ENCODE measurements at places on chromosomes 3 and 15.
A peak's percentile ranks its signal among the peaks of the same experiment; 100 is the strongest.

GRCh38 chr3:117454254-117454653, 744.7 kb downstream of the TUSC7 start:
- no peak for DNase-seq

DNA sequence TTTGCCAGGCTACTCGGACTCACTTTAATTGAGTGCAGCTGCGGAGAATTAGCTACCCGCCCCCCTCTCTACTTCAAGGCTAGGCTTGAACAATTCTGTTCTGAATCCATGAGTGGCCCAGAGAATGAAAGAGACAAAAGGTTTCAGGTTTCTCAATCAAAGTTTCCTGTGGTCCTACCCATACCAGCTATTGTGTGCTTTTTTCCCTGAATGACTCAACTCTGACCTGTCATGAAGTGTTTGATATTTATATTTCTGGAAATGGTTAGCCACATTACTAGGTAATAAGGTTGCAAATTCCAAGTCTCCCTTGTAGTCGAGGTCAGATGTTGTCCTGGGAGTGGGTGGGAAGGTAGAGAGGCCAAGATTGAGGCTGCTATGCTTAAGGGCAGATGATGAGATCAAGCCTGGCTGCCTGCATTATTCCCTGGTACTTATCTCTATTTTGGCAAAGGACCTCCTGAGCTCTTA, 392.7 kb upstream of the TBL1XR1 start:
- no peak for DNase-seq

DNA sequence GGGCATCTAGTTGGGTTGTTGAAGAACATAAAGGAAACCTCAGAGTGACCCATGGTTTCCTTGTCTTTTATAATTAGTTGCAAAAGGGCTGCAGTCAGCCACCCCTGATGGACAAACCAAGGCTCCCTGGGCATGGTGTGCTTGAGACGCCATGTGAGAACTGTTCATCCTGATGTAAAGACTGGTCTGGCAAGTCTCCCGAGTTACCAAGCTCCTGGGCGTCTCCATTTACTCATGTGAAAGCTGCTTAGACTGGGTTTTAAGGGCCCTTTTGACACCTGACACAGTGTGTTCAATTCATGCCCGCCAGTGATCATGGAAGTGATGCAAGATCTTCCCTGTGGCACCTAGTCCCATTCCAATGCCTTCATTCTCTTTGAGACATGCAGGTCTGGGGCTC, 49.4 kb downstream of the GRK7 start:
- DNase-seq: no peak

- DNase-seq: no peak
These were observed 140.0 kb downstream of the MEIS2 start for GRCh38 chr15:36960179-36960946.

DNA sequence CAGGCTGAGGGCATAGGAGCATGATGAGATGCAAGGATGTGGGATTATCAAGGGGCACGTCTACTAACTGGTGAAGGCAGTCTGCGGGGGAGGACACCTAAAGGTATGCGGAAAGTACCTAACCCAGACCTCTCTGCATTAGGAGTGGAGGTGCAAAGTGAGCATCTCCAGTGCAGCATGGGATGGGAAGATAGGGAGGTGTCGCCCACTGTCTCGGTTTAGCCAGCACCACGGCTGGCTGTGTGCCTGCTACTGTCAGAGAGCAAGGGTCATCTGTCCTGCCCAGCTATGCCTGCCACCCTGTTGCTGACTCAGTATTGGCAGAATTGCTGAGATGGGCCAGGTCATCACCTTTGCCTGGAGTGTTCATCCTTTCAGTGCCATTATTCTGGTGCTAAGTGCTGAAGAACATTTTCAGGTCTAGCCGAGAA, 40.1 kb downstream of the OXNAD1 start:
- DNase-seq: no peak

GRCh38 chr3:10487988-10488633, 17.3 kb downstream of the ATP2B2 start:
- no peak for DNase-seq

DNA sequence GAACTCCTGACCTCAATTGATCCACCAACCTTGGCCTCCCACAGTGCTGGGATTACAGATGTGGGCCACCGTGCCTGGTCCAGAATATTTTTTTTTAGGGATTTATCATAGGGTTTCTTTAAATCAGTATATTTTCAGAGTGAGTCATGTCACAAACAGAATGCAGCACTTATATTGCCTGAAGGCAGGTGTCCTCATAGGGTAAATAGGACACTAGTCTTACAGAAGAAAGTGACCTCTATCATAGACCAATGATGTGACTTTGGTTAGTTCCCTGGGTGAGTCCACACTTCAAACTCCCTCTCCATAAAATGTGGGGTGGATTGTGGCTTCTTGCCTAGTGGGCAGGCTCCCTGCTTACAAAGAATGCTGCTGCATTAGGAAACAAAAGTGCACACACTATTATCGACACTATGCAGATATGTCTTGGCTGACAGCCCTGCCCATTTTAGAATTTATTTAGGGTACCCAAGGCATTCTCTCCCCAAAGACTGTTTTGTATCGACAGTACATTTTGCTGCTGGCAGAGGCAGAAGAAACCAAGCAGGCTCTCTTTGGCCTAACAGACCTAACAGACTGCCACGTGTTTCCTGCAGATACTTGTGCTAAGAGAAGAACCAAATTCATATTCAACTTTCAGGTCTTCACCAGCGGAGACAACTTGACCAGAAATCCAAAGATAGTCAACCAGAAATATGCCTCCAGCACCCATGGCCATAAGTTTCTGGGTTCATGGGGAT, 125.0 kb downstream of the MOBP start:
- DNase-seq: no peak

- no peak for DNase-seq
These were observed 126.5 kb downstream of the ZNF385D start for GRCh38 chr3:21624524-21624923.

GRCh38 chr15:63504979-63505841, 817 bp downstream of the USP3 start:
- peak; percentile 41 for DNase-seq

- no peak for DNase-seq
These were observed 2.3 kb downstream of the SH3BP5 start for GRCh38 chr3:15330031-15330596.

DNA sequence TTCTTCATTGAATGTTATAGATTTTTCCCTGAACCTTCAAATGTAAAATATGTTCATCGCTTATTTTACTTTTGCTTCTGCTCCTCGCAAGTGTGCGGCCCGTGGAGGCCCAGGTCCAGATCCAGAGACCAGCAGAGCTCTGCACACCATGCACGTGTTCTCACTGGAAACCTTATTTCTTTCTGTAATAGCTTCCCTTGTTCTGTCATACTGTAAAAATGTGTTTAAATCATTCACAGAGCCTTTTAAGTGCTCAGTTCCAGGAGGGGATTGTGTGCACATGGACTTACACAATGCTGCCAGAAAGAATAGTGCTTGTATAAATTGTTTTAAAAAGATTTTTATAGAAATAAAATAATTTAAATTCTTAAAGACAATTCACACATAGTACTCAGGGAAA, 359.3 kb downstream of the GABRG3 start:
- no peak for DNase-seq

GRCh38 chr15:80468796-80469195, 64.6 kb downstream of the ARNT2 start:
- DNase-seq: no peak

- DNase-seq: no peak
These were observed 40.7 kb upstream of the TBC1D21 start for GRCh38 chr15:73832657-73833056.

DNA sequence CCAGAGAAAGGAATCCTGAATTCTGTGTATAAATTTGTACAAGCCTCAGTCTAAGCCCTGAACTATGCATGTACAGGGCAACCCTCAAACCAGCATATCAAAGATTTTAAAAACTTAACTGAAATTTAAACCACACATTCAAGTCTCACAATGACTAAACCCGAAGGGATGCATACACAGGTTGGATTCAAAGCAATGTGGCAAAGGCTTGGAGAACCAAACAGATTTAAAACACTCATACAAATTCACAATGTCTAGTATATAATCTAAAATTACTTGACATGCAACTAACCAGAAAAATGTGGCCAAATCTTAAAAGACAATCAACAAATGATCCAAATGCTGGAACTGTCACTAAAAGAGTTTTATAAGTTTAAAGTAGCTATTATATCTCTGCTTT, 36.4 kb downstream of the CEP152 start:
- no peak for DNase-seq

- no peak for DNase-seq
These were observed 56.9 kb upstream of the MANF start for GRCh38 chr3:51328206-51328605.

GRCh38 chr3:60588806-60589205, 662.4 kb downstream of the FHIT start:
- DNase-seq: no peak

DNA sequence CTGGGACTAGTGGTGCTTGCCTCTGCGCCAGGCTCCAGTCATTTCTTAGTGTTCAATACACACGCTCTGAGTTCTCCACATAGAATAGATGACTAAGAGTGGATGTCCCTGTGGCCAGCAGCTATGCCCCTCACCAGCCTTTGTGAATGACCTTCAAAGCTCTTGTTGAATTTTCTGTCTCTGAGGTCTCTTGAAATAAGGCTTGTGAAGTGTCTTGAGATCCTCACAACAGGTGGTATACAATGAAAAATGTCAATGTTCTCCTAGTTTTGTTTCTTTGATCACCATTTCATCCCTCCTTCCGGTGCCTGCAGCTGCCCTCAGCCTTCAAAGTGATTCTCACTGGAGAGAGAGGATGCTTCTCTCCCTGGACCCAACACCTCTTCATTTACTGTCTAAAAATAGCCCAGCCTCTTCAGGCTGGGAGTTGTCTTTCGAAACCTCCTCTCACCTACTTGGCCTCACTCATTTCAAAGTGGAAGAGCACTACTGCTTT, 5.4 kb downstream of the MAPKBP1 start:
- DNase-seq: no peak

- DNase-seq: no peak
These were observed 41.4 kb downstream of the C3orf85 start for GRCh38 chr3:109177908-109178307.

GRCh38 chr15:77426871-77427270, 6.2 kb downstream of the HMG20A start:
- no peak for DNase-seq

DNA sequence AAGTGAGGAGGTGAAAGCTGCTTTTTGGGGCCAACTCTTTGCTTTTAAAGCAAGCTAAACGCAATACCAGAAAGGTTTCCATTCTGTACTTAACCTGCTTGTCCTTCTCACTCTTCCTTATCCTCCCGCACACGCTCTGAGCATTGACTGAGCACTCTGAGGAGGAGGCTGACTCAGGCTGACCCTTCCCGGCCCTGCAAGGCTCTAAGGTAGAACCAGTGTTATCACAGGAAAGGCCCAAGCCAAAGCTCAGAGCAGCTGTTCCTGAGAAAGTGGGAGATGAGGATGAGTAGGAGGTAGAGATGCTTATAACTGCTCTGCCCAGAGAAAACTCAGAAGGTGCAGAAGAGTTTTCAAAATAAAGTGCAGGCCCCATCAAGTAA, 2.3 kb downstream of the B3GNT5 start:
- DNase-seq: no peak

DNA sequence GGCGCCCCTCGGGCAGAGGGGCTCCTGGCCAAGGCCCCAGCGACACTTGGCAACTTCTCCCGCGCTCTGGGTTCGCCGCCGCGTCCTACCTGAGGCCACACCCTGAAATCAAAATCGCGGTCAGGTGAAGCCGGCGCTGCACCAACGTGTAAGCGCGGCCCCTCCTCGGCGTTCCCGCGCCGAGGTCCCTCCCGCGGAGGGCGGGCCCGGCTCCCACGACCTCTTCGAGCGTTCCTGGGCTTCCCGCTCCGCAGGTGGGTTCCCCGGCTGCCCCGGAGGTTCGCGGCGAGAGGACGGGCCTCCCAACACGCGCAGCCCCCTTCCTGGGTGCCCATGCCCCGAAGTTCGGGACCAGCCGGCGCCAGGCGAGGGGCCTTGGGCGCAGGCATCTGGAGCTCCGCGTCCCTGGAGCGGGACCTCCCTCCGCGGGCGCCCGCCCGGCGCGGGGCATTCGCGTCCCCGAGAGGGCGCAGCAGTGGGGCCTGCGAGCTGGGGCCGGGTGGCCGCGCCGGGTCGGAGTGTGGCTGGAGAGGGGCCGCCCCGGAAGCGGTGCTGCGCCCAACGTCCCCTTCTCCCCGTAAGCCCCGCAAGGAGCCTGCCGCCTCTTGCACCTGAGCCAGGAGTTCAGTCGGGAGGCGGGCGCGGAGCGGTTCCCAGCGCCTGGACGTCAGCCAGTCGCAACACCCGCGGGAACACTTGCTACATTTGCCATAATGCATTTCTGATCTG, 13.7 kb downstream of the PAK6 start:
- DNase-seq: no peak

- DNase-seq: no peak
These were observed 6.5 kb upstream of the USP3 start for GRCh38 chr15:63497642-63498467.

GRCh38 chr3:69091389-69092029, 6.8 kb downstream of the ARL6IP5 start:
- DNase-seq: no peak

DNA sequence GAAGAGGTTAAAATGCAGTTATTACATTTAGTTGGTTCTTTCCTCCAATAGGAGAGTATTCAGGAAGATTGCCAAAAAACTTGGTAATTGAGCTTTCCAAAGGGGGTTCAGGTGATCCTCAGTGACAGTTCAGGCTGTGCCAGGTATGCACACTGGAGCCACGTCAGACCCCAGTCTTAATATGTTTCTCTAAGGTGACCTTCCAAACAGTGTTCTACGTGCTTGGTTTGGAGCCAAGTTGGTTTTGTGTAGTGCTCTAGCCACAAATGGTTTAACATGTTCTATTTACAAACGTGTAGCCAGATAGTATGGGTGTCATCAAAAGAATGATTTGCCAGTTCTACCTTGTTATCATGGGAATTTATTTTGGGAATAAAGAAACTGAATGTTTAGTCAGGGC, 21.0 kb downstream of the CTDSPL start:
- DNase-seq: no peak

DNA sequence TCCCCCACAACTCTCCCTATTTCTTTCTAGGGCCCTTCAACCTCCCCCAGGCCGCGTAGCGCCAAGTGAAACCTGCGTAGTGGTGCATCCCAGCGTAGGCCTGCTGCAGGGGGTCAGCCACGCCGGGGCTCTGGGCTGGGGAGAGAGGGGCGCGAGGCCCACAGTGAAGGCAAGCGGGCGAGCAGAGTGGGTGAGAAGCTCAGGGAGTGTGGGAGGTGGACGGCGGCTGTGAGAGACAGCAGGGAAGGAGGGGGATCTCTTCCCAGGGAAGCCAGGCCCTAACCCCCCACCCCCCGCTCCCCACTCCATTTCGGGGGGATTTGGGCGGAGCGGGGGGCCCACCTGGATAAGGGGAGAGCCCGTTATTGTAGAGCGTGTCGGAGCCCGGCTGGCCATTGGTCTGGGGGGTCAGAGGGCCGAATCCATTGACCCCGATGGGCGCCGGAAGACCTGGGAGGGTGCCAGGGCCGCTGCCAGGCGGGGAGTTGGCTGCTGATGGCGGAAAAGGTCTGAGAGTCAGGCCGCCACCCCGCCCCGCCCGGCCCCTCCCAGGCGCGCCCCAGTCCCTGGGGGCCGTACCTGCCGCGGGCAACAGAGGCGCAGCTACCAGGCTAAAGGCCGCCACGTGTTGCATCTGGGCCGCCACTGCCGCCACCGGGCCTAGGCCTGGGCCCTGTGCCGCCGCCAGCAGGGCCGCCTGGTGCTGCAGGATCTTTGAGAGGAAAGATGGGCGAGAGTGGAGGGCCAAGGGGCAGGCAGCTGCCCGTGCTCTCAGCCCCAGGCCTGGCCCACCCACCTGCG, 16.6 kb upstream of the PARP6 start:
- no peak for DNase-seq
